ENCODE measurements at places on chromosomes 2 and 18.

- DNase-seq, result no peak
Observed at GRCh38 chr2:97908208-97908676, 87.5 kb downstream of the TMEM131 start.

DNA sequence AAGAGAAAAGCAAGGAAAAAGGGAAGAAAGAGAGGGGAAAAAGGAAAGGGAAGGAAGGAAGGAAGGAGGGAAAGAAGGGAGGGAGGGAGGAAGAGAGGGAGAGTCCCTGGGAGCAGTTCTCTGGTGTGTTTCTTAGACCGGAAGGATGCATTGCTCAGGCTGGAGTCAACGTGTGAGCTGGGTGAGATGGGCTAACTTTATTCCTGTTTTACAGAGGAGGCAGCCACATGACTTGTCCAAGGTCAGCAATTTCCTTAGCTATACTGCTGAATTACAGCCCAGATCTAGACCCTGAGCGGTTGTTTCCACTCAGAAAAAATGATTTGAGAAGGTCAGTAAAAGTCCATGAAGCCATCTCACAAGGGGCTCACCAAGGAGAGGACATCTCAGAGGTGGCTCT lies 86.6 kb upstream of the APCDD1 start:
- no peak for DNase-seq

DNA sequence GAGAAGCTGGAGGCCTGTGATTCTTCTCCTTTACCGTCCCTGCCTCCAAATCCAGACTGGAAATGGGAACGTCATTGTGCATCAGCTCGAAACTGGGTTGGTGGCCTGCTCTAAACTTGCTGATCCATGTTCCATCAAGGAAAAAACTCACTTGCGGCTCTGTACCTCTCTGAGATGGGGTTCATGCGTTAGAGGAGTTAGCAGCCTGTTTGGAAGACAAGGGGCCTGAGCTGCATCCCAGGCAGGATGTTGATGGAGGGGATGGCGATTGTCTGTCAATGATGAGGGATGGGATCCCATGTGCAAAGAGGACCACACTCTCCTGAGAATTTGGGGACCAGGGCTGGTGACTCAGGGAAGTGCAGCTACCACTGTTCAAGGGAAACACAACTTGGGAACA lies 26.0 kb downstream of the TWIST2 start:
- DNase-seq, result no peak

GRCh38 chr2:59851836-59852475 lies 701.5 kb downstream of the BCL11A start:
- no peak for DNase-seq

- DNase-seq, result no peak
Observed at GRCh38 chr2:227876300-227876801, 4.9 kb downstream of the DAW1 start.

- DNase-seq, result no peak
Observed at GRCh38 chr2:137291836-137292570, 526.7 kb downstream of the THSD7B start.

- DNase-seq, result no peak
Observed at GRCh38 chr18:72208920-72209676, 335.0 kb downstream of the CBLN2 start.

DNA sequence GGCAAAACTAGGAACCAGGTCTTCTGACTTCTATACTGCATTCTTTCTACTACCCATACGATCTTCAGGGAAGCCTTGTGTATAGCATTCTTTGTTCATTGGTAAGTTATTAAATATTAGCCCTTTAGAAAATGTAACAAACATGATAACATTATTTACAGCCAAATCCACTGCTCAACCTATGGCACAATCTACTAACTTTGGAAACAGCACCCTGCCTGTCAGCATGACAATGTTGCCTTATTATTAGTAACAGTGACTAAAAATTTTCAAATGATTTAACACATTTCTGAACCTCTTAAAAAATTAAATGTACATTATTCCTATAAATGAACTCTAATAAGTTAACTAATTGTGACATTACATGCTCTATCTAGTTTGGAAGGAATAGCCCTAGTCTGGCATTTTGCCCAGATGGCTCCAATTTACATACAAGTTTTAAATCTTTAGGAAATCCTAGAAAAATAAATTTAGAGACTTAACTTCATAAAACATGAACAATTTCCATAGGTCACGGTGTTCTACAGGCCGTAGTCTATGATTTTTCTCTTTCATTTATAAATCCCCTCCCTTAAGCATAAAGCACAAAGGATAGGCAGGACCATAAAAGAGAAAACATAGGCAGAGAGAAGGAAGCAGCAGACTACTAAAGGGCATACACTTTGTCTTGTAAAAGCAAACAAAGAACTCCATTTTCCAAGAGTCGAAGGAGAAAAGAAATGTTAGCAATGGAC lies 33.7 kb downstream of the YES1 start:
- DNase-seq, result no peak

DNA sequence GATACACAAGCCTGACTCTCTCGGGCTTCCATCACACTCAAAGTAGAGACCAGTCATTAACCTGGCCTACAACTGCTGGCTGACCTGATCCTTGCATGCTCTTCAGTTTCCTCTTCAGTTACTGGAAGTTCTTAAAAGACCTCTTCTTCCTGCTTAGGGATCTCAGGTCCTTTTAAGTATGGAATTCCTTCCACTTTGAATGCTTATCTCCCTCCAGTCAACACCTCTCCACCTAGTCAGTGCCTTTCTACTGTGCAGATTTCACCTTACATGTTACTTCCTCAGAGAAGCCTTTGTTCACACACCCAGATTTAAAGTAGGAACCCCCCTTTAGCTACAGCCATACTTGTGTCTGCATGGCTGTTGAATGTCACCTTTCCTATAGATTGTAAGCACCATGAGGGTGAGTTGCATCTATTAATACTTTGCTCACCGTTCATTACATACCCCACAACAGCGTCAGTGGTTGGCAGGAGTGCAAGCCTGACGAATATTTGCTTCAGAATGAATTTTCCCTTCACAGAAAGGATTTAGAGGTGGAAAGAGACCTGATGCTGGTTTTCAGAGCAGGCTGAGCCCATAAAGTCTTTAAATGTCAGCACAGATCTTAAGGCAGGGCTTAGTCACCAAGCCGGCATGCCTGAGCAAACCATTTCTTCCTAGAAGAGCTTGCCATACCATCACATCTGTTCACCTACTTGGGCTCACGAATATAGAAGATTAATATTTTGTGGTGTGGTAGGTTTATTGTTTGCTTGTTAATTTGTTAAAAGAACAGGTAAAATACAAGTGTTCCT lies 90.1 kb downstream of the ACVR1 start:
- no peak for DNase-seq

GRCh38 chr2:112339986-112340385 lies 64.6 kb downstream of the ZC3H6 start:
- DNase-seq, result no peak

GRCh38 chr2:189629531-189630453 lies 31.5 kb upstream of the ASNSD1 start:
- DNase-seq, result no peak

- no peak for DNase-seq
Observed at GRCh38 chr2:135893374-135893794, 17.1 kb upstream of the MCM6 start.

DNA sequence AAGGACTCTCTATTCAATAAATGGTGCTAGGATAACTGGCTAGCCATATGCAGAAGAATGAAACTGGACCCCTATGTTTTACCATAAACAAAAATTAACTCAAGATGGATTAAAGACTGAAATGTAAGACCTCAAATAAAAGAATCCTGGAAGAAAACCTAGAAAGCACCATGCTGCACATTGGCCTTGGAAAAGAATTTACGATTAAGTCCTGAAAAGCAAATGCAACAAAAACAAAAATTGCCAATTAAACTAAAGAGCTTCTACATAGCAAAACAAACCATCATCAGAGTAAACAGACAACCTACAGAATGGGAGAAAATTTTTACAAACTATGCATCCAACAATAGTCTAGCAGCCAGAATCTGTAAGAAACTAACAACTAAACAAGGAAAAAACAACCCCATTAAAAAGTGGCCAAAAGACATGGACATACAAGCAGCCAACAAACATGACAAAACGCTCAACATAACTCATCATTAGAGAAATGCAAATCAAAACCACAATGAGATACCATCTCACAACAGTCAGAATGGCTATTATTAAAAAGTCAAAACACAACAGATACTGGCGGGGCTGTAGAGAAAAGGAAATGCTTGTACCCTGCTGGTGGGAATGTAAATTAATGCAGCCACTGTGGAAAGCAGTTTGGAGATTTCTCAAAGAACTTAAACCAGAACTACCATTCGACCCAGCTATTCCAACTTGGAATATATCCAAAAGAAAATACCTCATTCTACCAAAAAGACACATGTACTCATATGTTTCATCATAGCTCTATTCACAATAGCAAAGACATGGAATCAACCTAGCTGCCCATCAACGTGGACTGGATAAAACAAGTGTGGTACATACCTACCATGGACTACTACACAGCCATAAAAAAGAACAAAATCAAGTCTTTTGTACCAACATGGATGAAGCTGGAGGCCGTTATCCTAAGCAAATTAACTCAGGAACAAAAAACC lies 30.6 kb downstream of the SEPTIN10 start:
- no peak for DNase-seq

GRCh38 chr2:212619954-212620353 lies 81.4 kb upstream of the ERBB4 start:
- DNase-seq, result no peak

- no peak for DNase-seq
Observed at GRCh38 chr2:48545244-48545643, 15.3 kb downstream of the STON1 start.

- DNase-seq, result no peak
Observed at GRCh38 chr2:170818036-170818751, 1.5 kb downstream of the GAD1 start.

DNA sequence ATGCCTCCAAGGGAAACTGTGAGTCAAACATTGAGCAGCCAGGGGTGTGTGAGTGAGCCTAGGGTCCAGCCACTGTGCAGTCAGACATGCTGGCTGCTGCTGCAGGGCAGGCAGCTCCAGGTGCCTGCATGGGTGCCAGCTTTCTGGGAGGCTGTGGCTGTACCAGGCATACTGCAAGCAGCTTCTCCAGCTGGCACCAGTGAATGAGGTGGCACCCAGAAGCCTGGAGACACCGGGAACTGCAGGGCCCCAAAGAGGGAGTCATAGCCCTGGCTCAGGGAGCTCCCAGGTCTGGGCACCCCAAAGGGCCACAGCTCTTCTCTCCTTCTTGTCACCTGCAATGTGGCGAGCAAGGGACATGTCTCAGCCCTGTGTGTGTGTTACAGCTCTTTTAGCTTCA lies 283.2 kb downstream of the RPRM start:
- no peak for DNase-seq

DNA sequence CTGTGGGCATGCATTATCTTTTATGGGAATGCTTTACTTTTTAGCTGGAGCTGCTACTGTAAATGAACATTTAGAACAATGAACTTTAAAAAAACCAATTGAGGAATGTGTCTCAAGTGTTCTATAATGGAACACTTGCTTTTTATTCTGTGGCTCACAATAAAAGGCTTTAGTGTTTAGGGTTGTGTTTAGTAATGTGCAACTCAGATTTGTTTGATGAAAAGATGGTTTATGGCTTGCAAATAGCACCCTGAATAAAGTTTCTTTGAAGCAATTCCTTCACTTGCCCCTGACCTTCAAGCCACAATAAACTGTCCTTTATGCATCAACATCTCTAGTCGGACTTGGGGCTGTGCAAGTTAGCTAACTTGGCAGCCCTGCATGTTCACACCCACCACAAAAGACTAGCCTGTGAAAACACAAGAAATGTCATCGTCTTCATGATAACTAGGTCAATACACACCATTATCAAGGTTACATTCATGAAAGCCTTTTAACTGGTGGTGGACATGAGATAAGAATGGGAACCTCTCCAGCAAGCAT lies 98.7 kb downstream of the MYO1B start:
- DNase-seq, result no peak

DNA sequence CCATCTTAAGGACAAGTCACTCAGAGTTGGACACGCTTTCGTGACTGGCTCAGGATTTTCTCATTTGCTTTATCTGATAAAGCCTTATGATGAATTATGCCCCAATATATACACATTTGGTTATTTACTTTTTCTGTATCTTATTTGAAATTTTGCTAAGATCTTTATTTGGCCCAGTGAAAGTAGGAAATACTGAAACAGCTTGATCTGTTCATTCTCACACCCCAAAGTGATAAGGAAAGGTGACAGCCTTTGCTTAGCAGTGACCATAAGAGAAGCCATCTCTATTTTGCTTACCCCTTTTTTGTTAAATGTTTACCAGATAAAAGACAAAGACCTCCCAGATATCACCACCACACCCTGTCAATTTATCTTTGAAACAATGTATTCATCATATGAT lies 428.3 kb downstream of the PARD3B start:
- DNase-seq, result no peak

- no peak for DNase-seq
Observed at GRCh38 chr2:20623741-20624155, 27.1 kb downstream of the HS1BP3 start.

GRCh38 chr18:14098428-14098827 lies 33.8 kb downstream of the ZNF519 start:
- DNase-seq, result no peak

DNA sequence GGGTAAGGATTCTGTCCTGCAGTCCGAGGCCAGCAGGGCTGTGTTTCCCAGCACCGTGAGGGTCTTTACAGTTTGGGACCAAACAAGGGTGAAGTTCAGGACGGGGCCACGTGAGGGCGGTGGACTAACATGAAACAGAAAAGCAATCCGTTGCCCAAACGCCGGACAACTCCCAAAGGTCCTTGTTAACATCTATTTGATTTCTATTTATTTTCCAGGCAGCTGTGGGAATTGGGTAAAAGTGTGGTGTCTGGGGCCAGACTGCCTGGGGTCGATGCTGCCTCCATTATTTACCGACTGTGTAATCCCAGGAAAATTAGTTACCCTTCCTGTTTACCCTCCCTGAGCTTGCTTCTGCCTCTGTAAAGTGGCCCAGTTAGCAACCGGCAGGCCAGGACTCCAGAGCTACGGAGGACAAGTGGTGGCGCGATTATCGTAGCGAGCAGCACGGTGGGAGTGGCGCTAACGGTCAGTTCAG lies 66.3 kb upstream of the TCF7L1 start:
- peak; percentile 25 for DNase-seq

GRCh38 chr2:220417503-220417902 lies 790.1 kb downstream of the SLC4A3 start:
- DNase-seq, result no peak

DNA sequence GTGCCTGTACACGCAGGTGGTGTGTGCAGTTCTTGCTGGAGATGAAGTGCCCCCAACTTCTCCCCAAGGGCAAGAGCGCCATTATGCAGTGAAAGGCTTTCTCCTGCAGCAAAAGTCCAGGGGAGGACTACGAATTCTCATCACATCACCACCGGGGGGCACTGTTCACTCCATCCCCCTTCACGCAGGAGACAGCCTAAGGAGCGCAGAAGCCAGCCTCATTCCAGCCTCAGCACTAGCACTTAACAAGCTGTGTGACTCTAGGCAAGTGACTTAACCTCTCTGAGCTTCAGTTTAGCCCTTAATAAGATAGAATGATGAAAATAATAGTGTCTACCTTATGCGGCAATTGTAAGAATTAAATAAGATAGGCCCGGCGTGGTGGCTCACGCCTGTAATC lies 32.3 kb downstream of the DNMT3A start:
- peak; percentile 52 for DNase-seq

DNA sequence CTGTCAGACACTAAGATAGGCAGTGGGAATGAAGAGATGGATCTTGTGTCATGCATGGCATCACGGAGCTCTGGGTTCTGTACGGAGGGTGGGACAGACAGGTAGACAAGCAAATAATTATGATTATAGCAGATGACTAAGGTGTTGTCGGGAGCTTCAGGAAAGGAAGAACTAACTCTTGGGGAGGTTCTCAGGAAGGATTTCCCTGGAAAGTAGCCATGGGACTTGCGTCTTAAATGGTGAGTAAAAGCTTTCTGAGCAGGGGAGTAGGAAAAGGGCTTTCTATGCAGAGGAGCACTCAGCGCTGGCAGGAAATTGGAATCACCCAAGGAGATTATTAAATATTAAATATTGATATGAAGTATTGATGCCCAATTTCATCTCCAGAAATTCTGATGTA lies 35.5 kb downstream of the ATOH8 start:
- DNase-seq, result no peak

Data from activated T-cell treated with anti-CD3 and anti-CD28 coated beads for 24 hours (primary cell).